ENCODE measurements at places on chromosomes 16 and 17.

DNA sequence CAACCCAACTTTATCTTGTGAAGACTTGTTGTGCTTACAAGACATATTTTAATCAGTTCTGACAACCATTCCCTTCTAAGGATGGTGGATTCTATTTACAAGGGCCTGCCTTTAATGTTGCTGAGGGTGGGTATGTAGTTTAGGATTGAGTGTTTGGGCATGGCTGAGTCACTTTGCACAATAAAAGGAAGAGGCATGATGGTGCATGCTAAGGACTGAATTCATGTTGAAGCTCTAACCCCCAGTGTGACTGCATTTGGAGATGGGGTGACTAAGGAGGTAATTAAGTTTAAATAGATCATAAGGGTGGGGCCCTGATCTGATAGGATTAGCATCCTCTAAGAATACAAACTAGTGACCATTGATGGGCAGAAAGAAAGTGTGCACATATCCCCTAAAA is 196.1 kb upstream of the HS3ST3A1 start:
- no peak for DNase-seq

DNA sequence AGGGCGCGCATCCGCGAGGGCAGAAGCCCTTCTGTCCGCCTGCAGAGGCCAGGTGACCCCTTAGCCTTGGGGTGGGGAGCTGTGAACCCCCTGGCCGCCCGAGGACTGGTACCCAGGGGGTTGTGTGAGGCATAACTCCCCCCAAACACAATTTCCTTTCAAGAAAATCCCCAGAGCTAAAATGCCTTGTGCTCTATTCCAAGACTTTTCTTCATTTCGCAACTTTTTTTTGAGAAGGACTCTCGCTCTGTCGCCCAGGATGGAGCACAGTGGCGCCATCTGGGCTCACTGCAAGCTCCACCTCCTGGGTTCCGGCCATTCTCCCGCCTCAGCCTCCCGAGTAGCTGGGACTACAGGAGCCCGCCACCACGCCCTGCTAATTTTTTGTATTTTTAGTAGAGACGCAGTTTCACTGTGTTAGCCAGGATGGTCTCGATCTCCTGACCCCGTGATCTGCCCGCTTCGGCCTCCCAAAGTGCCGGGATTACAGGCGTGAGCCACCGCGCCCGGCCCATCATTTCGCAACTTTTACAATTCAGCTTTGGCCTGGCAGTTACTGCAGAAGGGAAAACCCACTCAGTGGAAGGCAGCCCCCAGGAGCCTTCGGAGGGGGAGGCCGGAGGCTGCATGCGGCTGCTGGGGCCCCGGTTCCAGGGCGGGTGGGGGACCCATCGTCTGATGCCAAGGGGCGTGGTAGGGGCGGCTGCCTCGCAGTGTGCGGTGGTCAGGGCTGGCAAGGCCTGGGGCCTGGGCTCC is 963 bp upstream of the APRT start:
- no peak for DNase-seq

DNA sequence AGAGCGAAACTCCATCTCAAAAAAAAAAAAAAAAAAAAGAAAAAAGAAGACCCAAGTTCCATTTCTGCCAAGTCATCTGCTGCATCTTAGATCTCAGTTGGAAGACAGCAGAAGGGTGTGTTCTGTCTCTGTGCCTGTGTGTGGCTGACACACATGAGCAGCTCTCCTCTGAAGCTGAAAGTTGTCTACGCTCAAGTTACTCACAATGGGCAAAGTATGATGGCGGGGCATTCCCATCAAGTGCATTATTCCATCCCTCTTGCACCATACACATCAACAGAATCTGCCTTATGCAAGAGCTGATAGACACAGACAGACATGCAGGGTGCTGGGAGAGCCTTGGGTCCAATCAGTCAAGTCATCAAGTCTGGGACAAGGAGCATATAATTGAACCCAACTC is 402.2 kb downstream of the XYLT1 start:
- DNase-seq: no peak

DNA sequence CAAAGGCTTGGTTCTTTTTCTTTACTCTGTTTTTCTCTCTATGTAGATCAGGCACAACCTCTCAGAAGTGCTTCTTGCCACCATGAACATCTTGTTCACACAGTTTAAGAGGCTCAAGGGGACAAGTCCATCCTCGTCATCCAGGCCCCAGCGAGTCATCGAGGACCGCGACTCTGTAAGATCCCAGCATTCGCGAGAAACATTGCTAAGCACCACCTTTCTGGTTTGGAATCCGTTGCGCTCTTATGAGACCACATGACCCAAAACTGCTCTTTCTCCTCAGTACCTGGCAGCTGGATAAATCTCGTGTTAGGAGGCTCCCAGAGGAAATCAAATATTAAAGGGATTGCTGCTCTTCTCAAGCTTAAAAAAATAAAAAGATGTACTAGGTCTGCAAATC is 23.3 kb upstream of the SLC12A3 start:
- no peak for DNase-seq
